ENCODE measurements at places on chromosomes 5 and 9.

DNA sequence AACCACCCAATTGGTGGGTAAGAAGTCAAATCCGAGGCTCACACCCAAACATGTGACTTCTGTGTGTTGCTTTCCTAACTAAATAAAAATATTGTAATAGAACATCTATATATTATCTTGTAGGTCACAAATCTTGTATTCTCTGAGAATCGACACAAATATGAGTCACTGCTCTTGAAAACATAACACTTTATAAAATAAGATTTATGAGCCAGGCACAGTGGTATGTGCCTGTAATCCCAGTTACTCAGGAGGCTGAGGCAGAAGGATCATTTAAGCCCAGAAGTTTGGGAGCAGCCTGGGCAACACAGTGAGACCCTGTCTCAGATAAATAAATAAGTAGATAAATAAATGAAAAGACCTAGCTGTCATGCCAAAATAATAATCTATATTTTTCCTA is 624.1 kb downstream of the ANXA1 start:
- no peak for DNase-seq

GRCh38 chr9:75382126-75382525 is 293.8 kb downstream of the OSTF1 start:
- DNase-seq = no peak

- no peak for DNase-seq
Measured at GRCh38 chr9:113476511-113476916, 13.0 kb downstream of the RGS3 start.

GRCh38 chr9:90037146-90037797 is 432.5 kb downstream of the GADD45G start:
- no peak for DNase-seq

- peak; percentile 80 for DNase-seq
Measured at GRCh38 chr5:10704949-10705621, 55.9 kb downstream of the DAP start.
